ENCODE measurements at places on chromosomes 6 and 20.
A peak's percentile ranks its signal among the peaks of the same experiment; 100 is the strongest.

DNA sequence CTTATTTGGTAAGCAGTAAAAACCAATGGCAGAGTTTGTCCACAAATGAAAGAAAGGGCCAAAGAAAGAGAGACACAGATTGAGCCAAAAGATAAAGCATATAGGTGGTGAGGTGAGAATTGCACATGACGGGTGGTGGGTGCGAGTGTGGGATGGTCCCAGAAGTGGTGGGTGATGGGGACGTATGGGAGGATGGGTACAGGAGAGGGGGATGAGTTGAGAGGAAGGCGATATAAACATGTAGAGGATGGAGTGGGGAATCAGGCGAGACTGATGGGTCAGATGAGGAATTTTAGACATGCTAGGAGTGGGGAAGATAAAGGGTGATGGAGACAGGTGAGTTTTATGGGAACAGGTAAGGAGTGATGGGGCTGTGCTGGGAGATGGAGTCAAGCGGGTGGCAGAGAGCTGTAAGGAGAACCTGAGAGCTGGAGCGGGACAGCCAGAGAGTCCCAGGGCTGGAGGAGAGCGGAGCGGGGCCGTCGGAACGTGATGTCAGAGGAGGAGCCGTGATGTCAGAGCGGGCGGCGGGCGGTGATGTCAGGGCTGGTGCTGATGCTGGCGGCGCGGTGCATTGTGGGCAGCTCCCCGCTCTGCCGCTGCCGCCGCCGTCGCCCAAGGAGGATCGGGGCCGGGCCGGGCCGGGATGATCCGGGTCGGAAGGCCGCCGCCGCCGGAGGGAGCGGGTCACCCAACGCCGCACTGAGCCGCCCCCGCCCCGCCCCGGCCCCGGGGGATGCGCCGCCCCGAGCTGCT is at the start of gene TTBK1:
TTBK1 (plus strand) TSS at position 574 of the 756 bp plus-strand sequence. CDS start 3,180 bp downstream, outside the sequence.
- DNase-seq: peak; percentile 43

DNA sequence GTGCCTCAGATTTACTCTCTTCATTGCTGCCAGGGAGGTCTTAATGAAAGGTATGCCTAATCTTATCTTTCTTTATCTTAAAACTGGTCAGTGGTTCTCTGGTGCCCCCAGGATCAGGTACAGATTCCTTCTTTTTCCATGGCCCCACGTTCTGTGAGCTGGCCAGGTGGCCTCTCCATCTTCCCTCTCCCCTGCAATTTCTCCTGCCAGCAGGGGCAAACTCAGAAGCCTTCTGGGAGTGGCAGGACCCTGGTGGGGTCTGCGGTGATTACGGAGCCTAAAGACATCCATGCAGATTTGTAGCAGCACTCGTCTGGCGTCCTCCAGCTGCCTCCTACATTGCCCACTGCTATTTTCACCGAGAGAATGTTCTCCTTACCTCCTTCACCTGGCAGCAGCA is 95.8 kb downstream of the CCDC170 start:
- no peak for DNase-seq

DNA sequence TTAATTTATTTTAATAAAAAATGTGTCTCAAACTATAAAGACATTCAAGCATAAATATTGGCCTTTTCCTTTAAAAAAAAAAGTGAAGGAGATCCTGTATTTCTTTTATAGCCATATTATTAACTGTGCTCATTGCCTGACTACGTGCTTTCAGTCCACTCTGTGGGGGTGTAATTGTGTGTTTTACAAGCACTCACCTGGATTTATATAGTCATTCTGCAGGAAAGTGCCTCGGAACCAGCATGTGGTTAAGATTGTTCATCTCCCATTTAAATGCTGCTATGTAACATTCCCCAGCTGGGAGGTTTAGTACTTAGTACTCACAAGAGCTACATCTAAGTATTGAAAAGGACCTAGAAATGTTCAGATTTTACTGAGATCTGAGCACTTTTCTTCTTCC is 47.9 kb upstream of the SLC22A16 start:
- DNase-seq: no peak

- peak; percentile 72 for DNase-seq
These were observed 37.1 kb downstream of the CD109 start for GRCh38 chr6:73732845-73733675.

GRCh38 chr6:10276660-10277287 is 138.1 kb downstream of the TFAP2A start:
- no peak for DNase-seq

GRCh38 chr20:32456869-32457478 is 98.8 kb downstream of the ASXL1 start:
- no peak for DNase-seq

GRCh38 chr6:107991772-107992550 is 34.0 kb upstream of the SEC63 start:
- DNase-seq: no peak

GRCh38 chr6:23828861-23829260 is 297.2 kb upstream of the NRSN1 start:
- no peak for DNase-seq

DNA sequence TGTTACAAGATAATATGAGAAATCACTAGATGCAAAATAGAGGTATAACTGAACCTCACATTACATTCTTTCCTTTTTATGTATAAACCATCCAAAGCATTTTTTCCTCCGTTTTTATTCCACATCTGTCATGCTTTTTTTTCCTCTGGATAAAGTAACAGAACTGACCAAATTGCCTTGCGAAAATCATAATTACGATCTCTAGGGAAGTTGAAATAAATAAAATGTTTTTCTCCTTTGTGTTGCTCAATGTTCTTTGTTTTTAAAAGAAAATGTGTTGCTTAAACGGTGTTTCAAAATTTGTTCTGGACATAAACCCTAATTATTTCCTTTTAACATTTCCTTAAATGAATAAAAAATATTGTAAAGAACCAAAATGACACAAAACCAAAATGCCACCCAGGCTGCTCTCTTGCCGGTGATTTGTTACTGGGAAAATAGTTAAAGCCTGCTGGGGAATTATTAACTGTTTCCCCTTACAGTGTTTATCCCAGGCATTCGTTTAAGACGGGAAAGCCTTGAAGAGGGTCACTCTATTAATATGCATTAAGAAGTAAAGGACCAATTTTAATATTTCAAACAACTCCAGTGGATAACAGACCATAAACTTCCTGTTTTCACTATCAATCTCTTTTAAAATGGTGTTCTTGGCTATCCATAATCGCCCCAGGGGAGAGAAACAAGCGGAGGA is 1.7 kb upstream of the ADGRB3 start:
- DNase-seq: no peak

DNA sequence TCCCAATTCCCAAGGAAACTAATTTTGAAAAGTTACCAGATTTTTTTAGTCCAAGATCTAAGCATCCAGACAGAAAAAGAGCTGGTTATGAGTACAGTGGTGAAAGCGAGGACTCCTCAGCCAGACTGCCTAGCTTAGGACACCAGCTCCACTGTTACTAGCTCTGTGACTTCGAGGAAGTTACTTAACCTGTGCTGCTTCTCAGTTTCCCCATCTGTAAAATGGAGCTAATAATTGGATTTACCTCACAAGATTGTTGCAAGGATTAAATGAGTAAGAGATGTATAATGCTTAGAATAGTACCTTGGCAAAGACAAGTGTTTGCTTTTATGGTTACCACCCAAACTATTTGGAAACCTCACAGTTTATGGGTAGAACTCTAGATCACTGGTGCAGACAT is 1.1 kb downstream of the NT5DC1 start:
- DNase-seq: no peak

DNA sequence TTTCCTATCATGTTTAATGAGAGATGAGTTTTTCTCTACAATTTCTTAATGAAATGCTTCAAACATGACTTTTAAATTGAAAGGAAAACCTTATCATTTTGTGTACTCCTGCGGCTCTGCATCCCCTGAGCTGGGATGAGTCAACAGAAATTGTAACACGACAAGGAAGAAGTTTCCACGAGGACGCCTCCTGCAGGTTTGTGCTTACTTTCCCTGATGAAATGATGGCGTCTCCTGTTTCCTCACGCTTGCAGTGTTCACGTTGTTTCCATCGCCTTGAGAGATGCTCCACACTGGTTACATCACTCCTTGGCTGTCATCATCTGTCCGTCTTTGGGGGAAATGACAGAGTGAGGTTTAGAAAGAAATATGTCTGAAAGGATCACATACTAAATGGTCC is 233.7 kb upstream of the ZFP64 start:
- DNase-seq: no peak

DNA sequence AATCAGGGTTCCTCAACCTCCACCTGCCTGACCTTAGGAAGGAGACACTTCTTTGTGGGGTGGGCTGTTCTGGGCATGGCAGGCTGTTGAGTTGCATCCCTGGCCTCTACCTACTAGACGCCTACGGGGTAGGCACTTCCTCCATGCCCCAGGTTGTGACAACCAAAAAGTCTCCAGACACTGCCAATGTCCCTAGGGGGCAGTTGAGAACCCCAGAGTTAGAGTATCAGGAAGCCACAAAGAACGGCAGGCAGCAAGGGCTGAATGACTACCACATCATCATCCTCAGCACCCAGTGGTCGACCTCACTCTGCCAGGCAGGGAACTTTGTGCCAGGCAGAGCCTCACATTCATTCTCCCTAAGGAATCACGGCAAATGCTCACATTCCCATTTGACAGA is 21.5 kb downstream of the PMEPA1 start:
- DNase-seq: no peak

- no peak for DNase-seq
These were observed 97.0 kb downstream of the TRERF1 start for GRCh38 chr6:42354702-42355101.

GRCh38 chr6:158286413-158286812 is 25.9 kb upstream of the TULP4 start:
- no peak for DNase-seq

DNA sequence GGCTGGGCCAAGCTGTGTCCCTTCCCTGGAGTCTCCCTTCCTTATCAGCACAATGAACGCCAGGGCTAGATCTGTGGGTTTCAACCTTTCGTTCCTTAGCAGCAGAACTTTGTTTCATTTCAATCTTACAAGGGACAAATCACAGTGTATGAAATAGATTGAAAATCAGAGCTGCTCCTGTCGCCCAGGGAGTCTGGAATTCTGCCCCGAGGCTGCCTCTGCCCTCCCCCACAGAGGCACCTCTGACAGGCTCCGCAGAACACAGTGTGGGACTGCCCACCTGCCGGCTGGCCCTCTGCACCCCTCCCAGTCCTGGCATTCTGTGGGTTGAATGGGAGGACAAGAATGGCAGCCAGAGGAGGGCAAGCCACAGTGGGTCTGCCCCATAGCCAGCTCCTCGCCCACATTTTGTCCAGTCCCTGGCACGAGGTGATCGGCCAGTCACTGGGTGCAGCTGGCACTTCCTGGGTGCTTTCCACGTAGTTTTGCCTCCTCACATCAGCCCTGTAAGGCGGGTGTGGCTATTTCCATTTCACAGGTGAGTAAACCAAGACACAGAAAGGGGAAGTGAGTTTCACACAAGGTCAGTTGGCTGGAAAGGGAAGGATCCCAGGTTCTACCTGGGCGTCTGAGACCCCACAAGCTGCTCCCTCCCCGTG is 26.1 kb downstream of the MANBAL start:
- DNase-seq: no peak

DNA sequence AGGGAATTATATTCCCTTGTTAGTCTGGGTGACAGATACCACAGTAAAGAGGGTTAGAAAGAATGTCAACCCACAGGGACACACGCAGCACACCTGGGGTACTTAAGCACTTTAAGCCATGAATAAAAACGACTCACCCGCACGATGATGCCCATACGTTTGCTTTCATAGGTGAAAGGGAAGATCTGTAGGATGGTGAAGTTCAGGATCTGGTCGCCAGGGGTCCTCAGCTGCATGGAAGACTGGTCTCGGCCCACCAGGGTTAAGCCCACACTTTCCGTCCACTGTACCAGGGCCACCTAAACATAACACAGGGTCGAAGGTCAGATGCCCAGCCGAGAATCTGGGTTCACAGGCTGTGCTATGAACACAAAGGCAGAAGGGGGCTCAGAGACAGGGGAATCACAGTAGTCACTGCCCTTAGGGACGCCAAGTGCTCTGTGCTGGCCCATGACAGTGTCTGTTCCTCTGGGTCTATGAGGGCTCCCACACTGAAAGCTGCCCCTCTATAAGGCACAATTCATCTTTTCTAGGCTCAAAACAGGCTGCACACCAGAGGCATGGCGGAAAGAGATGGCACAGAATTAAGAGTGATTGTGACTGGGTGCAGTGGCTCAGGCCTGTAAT is 96.8 kb upstream of the NFATC2 start:
- DNase-seq: peak; percentile 59

DNA sequence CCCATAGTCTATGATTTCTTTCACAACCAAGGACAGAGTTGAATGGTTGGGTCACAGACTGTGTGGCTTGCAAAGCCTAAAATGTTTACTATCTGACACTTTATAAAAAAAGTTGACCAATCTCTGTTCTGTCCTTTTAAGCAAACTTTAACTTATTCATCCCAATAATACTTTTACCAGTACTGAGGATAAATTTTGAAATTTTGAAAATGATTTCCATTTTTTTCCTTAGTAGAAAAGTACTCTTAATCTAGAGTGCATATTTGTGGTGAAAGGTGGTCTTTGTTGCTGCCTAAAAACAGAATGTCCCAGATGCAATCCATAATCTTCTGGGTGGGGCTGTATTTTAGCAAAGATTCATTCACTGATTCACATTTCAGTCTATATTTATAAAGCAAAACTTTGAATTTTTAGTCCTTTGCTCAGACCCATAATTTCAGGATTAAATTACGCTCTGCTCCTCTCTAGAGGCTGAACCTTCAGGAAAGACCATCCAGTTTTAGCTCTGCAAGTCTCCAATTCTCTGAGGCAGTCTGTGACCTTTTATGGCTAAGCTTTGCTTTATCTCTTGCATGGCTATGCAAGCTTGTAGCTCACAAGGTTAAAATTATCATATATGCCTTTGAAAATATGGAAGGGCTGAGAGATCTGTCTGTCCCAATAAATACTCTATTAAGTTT is 573.5 kb downstream of the COL12A1 start:
- no peak for DNase-seq

GRCh38 chr6:3147914-3148757 is 9.2 kb downstream of the TUBB2A start:
- no peak for DNase-seq

DNA sequence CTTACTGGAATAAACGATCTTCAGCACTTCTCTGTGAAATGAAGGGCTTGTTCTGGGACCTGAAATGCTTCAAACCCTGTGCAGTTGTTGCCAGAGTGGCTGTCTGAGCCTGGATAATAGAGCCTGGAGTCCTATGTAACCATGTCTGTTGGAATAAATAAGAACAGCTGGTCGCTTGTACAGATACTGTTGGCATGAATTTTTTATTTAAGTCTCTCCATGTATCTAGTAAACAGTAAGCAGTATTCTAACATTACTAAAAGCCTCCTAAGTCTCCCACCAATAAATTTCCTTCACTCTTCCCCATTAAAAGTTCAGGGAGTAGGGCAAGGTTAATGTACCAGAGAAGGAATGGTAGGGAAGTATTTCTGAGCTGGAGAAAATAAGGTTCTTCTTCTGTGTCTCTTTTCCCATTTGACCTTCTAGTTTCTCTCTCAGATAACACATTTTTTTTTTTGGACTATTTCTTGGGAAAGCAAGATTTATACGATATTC is 227.5 kb downstream of the PRL start:
- DNase-seq: no peak

GRCh38 chr20:61493798-61494305 is 241.8 kb downstream of the CDH4 start:
- no peak for DNase-seq

- DNase-seq: peak; percentile 54
These were observed 50.4 kb downstream of the HLA-DPB1 start for GRCh38 chr6:33126101-33126714.
